ENCODE measurements at places on chromosomes 12 and 14.

- no peak for DNase-seq
Measured at GRCh38 chr12:111355201-111355925, 13.5 kb downstream of the PHETA1 start.

GRCh38 chr12:96985515-96986362, 78.7 kb downstream of the NEDD1 start:
- DNase-seq = no peak

DNA sequence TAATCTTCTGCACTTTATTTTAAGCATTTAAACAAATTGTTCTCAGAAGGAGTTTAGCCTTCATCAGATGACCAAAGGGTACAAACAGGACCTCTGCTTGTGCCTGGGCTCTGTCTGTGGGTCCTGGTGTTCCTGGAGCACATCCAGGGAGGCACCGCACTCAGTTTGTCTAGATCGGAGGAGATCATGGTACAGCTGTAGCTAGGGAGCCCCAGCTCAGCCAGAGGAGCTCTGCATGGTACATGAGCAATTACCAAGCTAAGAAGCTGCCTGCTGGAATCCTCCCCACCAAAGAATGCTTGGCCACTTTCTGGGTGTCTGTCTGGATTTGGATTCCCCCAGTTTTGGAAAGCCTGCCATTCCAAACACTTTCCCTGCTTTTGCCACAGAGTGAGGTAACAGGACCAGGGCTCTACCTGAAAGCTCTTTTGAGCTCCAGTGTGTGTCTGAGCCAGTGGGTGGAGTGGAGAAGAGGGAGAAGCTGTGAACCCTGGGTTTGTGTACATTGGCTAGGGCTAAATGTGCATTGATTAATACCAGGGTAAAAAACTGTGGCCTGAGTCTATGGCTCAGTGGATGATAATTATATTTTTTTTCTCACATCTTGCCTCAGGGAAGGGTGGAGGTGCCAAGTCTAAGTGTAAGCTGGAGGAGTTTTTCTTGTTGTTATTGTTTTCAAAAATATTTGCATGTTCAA, 163.7 kb upstream of the IGF1 start:
- no peak for DNase-seq

- no peak for DNase-seq
Measured at GRCh38 chr14:61050417-61050816, 69.4 kb downstream of the SLC38A6 start.

GRCh38 chr14:100682749-100683148, 43.9 kb upstream of the DLK1 start:
- no peak for DNase-seq

All from NCI-H1092 treated with DMSO at 0.1 percent for 48 hours (cell line).